Mammary microvascular endothelial cell (primary cell): ENCODE measurements at places on chromosomes 1 and 21. TPM values are rescaled to one million over a fixed set of nuclear protein-coding genes. Genes with fewer than 3 reads are reported as not detected.

The USP25 gene
- total RNA-seq = 33.4 and 35.4 TPM in 2 replicates

The ZMYND12 gene
- 0.34 and 0.47 TPM in 2 replicates for total RNA-seq

The KRTAP19-1 gene
- total RNA-seq = not detected in 2 replicates

The PHF13 gene
- 5.0 and 6.4 TPM in 2 replicates for total RNA-seq
